ENCODE measurements at places on chromosomes 3 and 15.

DNA sequence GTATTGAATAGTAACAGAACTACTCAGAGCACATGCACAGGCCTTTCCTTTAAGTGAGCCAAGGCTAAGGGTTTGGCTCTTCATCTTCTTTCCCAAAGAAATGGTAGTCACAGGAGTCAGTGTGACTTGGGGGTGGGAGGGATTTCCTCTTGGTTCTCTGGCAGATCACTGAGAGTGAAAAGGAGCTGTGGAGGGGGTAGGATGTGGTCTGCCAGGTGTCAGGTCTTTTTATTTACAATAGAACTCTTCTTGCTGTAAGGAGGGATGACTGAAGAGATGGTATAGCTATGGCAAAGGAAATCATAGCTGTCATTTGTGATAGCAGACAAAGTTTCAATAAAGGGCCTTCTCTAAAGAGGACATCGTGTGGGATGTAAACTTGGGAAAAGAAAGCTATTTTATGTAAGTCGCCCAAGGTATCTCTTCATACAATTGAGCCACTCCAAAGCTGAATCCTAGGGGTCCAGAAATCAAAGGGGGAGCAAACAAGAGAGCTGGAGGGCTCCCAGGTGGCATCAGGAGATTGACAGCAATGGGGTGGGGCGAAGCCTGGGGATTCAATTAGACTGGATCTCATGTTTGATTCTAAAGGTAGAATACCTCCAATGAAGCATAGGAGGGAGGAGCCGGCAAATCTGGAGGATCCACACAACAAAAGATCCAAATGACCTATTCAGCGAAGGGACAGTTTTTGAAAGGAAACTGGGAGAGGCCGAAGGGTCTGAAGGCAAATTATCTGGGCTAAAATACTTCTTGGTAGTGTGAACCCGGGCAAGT, 20.0 kb upstream of the CHD2 start:
- DNase-seq, result no peak

DNA sequence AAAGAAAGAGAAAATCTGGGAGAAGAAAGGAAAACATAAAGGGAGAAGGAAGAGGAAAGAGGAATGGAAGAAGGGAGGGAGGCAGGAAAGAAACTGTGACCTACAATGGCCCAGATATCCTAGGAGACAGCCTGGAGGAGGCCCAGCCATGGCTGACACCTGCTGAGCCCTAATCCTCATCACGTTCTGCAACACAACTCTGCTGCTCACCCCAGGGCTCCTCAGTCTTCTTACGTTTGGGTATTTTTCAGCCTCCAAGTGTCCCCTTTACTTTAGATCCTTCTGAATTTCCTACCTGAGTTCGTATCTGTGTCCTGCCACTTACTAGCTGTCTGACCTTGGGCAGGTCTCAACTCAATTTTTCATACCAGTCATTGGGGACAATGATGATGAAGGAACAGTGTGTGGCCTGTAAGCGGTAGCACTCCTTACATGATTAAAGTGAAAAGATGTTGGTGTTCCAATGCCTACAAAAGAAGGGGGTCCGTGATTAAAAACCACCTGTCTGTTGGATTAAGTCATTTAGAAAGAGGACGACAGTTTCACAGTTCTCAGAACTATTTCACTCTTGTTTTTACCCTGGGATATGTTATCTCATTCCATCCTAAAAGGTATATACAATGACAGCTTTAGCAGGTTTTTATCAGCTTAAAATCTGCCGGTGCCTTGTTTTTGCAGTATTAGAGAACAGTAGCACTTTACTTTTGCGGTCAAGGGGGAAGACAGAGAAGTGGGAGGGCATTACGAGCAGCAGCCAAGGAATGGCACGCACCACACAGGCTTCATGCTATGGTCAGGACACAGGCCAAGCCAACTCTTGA, 47.4 kb downstream of the CCR4 start:
- DNase-seq, result no peak

DNA sequence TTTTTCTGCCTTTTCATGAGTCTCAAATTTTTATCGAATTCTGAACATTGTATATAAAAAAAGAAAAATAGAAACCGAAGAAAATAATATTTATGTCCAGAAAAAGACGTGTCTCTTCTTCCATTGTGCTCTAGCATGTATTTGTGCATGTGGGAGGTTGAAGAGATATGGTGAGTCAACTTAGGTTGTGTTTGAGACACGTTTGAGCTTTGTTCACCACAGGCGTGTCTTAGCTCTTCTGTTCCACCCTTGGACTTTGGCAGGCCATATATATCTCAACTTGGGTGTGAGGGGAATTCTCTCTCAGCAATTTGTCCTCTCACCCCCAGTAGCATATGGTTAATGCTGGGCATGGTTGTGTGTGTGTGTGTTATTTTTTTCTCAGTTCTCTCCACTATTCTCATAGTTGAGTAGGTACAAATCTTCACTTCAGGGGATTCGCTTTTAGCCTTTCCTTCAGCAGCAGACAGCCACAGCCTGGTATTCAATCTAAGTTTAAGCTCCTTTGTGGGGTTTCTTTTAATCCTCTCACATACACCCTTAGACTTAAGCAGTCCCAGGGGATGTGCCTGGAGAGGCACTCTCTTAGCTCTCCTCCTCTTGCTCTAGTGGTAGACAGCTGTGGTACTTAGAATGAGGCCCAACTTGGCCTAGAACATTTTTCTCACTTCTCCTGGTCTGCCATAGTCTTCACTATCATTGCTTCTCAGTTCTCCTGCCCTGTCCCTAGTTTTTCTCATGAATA, 286.5 kb upstream of the RBMS3 start:
- no peak for DNase-seq

- DNase-seq, result no peak
These were observed 325.0 kb downstream of the RBMS3 start for GRCh38 chr3:29605845-29606244.

GRCh38 chr3:158097081-158097592, 9.1 kb downstream of the SHOX2 start:
- no peak for DNase-seq

GRCh38 chr3:170638988-170639387, 53.1 kb upstream of the SLC7A14 start:
- DNase-seq, result no peak

DNA sequence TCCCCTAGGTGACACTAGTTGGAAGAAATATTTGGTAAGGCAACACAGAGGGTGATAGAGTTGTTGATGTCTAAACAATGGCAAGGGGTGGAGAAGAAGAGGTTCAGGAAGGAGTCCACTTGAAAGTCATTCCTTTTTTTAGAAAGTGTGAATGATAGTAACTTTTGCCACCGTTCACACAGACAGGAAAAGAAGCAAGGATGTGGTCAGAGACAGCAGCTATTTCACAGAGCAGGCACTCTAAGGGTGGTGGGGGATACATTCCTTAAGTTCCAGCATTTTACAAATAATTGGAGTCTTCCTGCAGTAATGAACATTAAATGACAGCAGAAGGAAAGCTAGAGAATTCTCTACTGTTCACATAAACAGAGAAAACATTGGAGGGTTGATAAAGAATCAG, 75.4 kb upstream of the ZNF385D start:
- DNase-seq, result no peak

- DNase-seq, result no peak
These were observed 1.4 kb upstream of the ATP13A3 start for GRCh38 chr3:194488055-194488742.

DNA sequence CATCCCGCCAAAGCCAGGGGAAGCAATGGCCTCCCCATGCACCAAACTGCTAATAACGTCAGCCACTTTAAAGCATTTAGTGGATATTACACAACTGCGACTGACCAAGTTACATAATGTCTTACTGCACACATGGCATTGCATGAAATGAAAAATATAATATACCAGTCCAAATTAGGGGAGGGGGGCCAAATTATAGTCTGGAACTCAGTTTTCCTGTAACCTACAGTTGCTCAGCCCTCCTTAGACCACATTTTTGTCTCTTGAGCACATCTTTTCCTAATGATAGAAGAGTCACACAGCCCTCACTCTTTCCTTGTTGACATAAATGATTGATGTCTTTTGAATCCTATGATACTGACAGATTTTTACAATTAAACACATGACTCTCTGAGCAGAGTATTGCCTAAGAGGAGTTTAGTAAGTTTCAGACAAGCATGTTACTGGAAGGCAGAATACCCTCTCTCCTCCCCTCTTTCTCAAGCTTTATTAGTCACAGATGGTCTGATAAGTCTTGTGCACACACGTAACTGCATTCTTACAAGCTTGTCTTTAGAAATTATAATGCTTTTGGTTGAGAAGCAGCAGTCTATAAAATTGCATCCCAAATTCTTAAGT, 1.1 kb upstream of the PLD1 start:
- DNase-seq, result no peak

DNA sequence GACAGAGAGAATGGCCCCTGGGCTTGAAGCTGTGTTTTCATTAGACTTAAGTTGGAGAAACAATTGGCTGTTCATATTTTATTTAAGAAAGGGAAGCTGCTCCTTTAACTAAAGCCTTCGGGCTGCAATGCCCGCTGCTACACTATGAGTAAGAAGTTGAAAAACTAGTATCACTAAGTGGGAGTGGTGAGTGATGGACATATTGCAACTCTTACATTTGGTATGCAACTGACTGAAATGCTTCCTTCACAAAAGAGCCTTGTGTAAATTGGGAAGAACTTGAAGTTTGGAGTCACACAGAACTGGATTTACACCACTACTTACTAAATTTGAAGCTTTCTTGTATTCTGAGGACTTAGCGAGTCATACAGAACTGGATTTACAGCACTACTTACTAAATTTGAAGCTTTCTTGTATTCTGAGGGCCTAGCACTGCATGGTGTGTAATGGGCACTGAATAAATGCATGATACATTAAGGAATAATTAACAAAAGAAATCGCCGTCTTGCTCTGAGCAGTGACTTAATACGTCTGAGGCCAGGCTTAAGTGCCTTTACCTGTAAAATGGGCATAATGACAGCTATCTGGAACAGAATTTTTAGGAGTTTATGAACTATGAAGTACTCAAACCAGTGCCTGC, 149.5 kb downstream of the RYR3 start:
- DNase-seq, result no peak

GRCh38 chr3:129627350-129628168, 21.1 kb upstream of the PLXND1 start:
- peak; percentile 62 for DNase-seq

GRCh38 chr3:51389423-51390183, 1.5 kb upstream of the RBM15B start:
- peak; percentile 44 for DNase-seq

- no peak for DNase-seq
These were observed 566.9 kb upstream of the CCDC54 start for GRCh38 chr3:106810300-106810875.

DNA sequence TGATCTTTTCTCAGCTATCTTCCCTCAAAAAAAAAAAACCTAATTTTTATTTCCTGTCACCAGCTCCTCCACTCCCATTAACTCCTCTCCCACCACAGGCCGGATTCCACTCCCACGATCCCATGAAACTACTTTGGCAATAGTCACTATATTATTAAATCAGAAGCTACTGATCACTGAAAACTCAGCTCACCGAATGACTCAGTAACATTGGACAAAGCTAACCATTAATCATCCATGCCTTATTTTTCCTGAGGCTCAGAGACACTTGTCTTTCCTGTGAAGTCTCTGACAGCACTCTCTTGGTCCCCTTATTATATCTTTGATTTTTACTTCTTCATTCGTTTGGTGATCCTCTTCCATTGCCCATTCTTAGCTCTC, 260.2 kb downstream of the CGGBP1 start:
- DNase-seq, result no peak

DNA sequence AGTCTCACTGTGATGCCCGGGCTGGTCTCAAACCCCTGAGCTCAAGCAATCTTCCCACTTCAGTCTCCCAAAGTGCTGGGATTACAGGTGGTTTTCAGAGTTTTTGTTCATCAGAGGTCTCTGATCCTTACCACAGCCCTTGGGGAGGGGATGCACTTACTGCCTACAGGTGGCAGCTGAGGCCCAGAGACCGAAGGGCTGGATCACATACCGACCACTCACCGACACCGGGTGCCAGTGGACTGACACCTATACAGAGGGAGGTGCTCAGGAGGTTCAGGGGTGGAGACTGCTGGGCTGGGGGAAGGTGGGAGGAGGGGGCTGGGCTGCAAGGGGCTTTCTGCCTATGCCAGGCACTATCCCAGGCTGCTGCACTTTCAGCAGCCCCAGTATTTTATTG, 19.5 kb downstream of the DUSP7 start:
- no peak for DNase-seq

DNA sequence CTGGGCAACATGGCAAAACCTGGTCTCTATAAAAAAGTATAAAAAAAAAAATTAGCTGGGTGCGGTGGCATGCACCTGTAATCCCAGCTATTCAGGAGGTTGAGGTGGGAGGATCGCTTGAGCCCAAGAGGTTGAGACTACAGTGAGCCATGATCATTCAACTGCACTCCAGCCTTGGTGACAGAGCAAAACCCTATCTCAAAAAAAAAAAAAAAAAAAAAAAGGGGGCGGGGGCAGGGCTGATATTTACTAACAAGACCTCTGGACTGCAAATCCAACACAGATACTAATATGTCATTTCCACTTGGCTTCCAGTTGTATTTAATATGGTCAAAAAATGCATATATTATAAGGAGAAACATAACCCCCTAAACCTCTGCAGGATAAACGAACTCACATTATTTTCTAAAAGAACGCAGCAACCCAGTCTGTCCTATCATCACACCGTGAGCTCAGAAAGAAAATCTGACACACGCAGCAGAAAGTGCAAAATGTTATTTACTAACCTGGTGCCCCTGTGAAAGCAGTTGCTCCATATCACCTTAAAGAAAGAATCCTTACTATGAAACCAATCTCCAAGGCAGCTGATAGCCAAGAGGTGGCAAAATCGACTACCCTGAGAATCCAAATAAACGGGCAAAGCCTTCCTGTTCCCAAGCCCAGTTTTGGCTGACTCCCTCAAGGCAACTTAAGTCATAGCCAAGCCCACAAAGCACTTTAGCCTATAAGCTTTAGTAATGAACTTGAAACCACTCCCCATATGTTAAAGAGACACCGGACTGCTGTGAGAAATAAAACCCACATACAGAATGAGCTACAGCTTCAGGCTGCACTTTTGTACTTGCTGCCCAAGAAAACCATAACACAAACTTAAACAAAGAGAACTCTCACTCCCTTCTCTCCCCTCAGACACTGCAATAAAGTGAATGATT, 39.3 kb downstream of the PLD1 start:
- DNase-seq, result no peak

GRCh38 chr15:52653431-52653964, 25.7 kb downstream of the ATOSA start:
- no peak for DNase-seq

DNA sequence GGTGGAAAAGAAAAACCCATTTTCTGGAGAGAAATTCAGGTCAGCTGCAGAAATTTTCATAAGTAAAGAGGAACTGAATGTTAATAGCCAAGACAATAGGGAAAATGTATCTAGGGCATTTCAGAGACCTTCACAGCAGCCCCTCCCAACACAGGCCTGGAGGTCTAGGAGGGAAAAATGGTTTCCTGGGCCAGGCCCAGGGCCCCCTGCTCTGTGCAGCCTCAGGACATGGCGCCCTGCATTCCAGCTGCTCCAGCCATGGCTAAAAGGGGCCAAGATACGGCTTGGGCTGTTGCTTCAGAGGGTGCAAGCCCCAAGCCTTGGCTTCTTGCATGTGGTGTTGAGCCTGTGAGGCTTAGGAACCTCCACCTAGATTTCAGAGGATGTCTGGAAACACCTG, 92.2 kb downstream of the C3orf70 start:
- DNase-seq, result no peak

- DNase-seq, result no peak
These were observed 77.6 kb upstream of the DLG1 start for GRCh38 chr3:197376020-197376419.

GRCh38 chr3:58116985-58117384, 93.8 kb downstream of the DNASE1L3 start:
- DNase-seq, result no peak

GRCh38 chr3:111577798-111578685, 17.1 kb downstream of the ZBED2 start:
- no peak for DNase-seq

- DNase-seq, result peak; percentile 79
These were observed 267.0 kb downstream of the PLCL2 start for GRCh38 chr3:17151598-17152373.
